ENCODE measurements at places on chromosomes 1 and 21. TPM values are rescaled to one million over a fixed set of nuclear protein-coding genes. Genes with fewer than 3 reads are reported as not detected.

LRRC38 gene
- total RNA-seq = 4.0 TPM

SLC25A34 gene
- total RNA-seq = 71.2 TPM

KRTAP7-1 gene
- total RNA-seq = not detected

FAM163A gene
- total RNA-seq = 0.16 TPM

LAPTM5 gene
- 11.4 TPM for total RNA-seq

BRINP3 gene
- total RNA-seq = 0.26 TPM

KRTAP19-3 gene
- total RNA-seq = not detected

SPATA17 gene
- total RNA-seq = 0.40 TPM

RGS7 gene
- total RNA-seq = not detected

SLC30A10 gene
- not detected for total RNA-seq

AK5 gene
- 0.71 TPM for total RNA-seq

OR2G6 gene
- total RNA-seq = not detected

CD244 gene
- not detected for total RNA-seq

DISP3 gene
- total RNA-seq = not detected

CLDN17 gene
- total RNA-seq = not detected

NHLH1 gene
- not detected for total RNA-seq

DEPDC1 gene
- not detected for total RNA-seq

ATP6V0B gene
- total RNA-seq = 79.3 TPM

ETNK2 gene
- total RNA-seq = 2.3 TPM

NECTIN4 gene
- not detected for total RNA-seq

TSPEAR gene
- total RNA-seq = 0.09 TPM

PADI3 gene
- not detected for total RNA-seq
